ENCODE measurements at places on chromosomes 5 and 9.

DNA sequence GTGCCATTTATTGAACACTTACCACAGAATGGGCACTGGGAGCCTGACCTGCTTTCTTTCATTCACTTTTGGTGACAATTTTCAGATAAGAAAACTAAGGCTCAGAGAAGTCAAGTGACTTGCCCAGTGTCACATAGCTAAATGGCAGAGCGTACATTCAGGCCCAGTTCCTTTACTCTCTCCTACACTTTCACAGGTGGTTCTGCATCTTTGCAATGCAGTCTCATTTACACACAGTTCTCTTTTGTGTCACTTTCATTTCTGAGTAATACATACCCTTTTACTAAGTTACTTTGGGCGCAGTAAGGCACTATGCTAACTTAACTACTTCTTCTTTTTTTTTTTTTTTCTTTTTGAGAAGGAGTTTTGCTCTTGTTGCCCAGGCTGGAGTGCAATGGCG is 8.3 kb downstream of the NFIL3 start:
- H3K36me3 ChIP-seq: peaks cover 25% of the 10 kb centered on the region
- H3K27ac ChIP-seq: no peak overlapping the region
- H3K27me3 ChIP-seq: peaks cover 1% of the 10 kb centered on the region
- no peak overlapping the region for H3K4me3 ChIP-seq
- no peak for DNase-seq

- no peaks in the 10 kb centered on the region for H3K36me3 ChIP-seq
- no peaks in the 10 kb centered on the region for H3K4me1 ChIP-seq
- no peak overlapping the region for H3K4me3 ChIP-seq
- H3K27me3 ChIP-seq: no peaks in the 10 kb centered on the region
- no peak overlapping the region for H3K27ac ChIP-seq
Observed at GRCh38 chr5:123936548-123936947, 424.6 kb downstream of the CSNK1G3 start.

- peaks cover 11% of the 10 kb centered on the region for H3K27me3 ChIP-seq
- peaks cover 29% of the 10 kb centered on the region for H3K4me1 ChIP-seq
- H3K27ac ChIP-seq: no peak overlapping the region
- H3K4me3 ChIP-seq: no peak overlapping the region
- DNase-seq: no peak
- no peaks in the 10 kb centered on the region for H3K36me3 ChIP-seq
Observed at GRCh38 chr9:21084242-21084850, 6.6 kb upstream of the IFNB1 start.

GRCh38 chr5:14059810-14060209 is 83.3 kb upstream of the TRIO start:
- no peaks in the 10 kb centered on the region for H3K36me3 ChIP-seq
- H3K27ac ChIP-seq: no peak overlapping the region
- H3K4me3 ChIP-seq: no peak overlapping the region
- no peak for DNase-seq
- no peaks in the 10 kb centered on the region for H3K4me1 ChIP-seq

GRCh38 chr5:88696466-88696865 is 186.5 kb downstream of the MEF2C start:
- no peak for DNase-seq
- no peaks in the 10 kb centered on the region for H3K4me1 ChIP-seq
- H3K4me3 ChIP-seq: no peak overlapping the region
- H3K36me3 ChIP-seq: peaks cover 2% of the 10 kb centered on the region
- H3K27ac ChIP-seq: no peak overlapping the region

GRCh38 chr5:67051164-67051563 is 145.4 kb downstream of the CD180 start:
- H3K27me3 ChIP-seq: no peaks in the 10 kb centered on the region
- no peak for DNase-seq
- no peak overlapping the region for H3K27ac ChIP-seq
- H3K36me3 ChIP-seq: peaks cover 9% of the 10 kb centered on the region

DNA sequence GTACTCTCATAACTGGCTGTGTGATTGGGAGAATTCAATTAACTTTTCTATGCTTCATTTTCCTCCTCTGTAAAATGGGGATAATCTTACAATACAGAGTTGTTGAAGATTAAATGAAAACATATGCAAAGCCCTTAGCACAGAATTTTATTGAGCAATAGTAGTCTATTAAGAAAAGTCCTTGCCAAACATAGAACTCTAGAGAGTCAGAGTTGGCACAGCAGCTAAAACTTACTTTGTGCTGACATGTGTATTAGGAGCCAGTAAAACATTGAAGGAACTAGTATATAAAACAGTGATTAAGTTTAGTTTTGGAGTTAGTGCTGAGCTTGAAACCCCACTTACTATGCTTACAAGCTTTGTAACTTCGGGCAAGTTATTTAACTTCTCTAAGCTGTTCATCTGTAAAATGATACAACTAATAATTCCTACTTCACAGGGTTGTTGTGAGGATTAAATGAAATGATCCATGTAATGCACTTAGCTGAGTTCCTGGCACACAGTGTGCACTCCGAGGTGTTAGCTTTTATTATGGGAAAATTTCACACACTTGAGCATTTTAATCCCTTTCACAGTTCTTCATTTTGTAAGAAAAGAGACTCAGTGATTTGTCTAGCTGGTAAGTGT is 20.0 kb upstream of the GRIN3A start:
- no peaks in the 10 kb centered on the region for H3K4me1 ChIP-seq
- H3K27ac ChIP-seq: no peak overlapping the region
- no peaks in the 10 kb centered on the region for H3K27me3 ChIP-seq
- H3K36me3 ChIP-seq: no peaks in the 10 kb centered on the region
- H3K4me3 ChIP-seq: no peak overlapping the region
- no peak for DNase-seq
